ENCODE measurements at places on chromosomes 7 and 10.
A peak's percentile ranks its signal among the peaks of the same experiment; 100 is the strongest.

GRCh38 chr10:30359373-30360206, 10.5 kb upstream of the MTPAP start:
- peak; percentile 38 for DNase-seq

DNA sequence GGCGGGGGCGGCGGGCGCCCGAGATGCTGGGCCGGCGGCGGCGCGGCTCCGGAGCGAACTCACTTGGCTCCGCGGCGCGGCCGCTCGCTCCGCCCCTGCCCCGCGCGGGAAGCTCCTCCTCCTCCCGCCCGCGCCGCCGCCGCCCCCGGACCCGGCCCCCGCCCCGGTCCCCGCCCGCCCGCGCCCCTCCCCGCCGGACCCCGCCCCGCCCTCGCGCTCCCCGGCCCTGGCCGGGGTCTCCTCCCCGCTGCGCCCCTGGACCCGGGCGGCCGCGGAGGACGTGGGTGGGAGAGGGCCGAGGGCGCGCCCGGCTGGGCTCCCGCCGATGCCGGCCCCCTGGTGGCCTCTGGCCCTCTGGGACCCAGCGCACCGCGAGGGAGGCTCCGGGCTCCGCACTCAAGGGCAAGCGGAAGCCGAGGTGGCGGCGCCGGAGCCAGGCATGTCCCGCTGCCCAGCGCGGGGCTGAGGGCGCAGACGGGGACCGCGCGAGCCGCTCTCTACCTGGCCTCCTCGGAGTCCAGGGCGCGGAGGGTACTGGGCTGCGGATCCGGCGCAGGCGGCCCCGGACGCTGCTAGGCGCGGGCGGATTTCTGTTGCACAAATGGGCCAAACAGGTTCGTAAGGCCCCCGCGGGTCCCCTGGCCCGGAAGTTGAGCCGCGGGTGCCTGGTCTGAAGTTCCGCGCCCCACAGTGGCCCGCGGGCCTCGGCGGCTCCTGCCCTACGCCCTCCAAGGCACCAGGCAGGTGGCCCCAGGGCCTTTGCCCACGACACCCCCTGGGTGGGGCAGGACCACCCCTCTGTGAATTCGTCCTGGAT, at the start of gene TCERG1L:
TSS of gene TCERG1L (minus strand) at position 61 of the 817 bp plus-strand sequence. CDS start 86 bp downstream, outside the sequence.
- no peak for DNase-seq

GRCh38 chr10:50531388-50532077, 92.2 kb downstream of the SGMS1 start:
- DNase-seq, result no peak

GRCh38 chr7:132112657-132113056, 463.6 kb downstream of the PLXNA4 start:
- no peak for DNase-seq

DNA sequence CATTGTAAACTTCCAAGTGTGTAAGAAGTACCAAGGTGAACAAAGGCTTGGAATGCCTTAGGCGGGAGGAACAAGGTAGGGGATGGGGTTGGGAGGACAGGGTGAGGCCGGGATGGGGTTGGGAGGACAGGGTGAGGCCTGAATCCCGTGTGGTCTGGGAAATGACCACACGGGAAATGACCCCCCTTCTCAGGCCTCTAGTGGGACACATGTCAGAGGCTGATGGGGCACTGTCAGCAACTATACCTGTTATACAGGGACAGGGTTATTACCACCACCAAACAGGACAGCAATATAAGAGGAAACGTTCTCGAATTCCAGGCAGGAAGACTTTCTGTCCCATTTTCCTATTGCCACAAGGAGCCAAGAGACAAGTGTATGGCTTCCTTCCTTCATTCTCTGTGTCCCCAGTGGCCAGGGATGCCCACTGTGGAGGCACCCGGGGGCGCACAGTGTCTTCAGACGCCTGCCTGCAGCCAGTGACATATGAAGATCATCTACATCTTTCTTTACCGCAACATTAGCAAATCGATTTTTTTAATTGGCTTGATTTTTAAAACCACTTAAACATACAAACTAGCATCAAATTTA, 1.3 kb downstream of the MKI67 start:
- DNase-seq, result no peak

GRCh38 chr10:80070057-80070456, 8.4 kb upstream of the TMEM254 start:
- DNase-seq, result peak; percentile 1

GRCh38 chr10:47239211-47239610, 60.8 kb upstream of the GDF10 start:
- no peak for DNase-seq

- no peak for DNase-seq
Observed at GRCh38 chr10:77601488-77601887, 36.1 kb downstream of the KCNMA1 start.

GRCh38 chr10:7525314-7526016, 114.6 kb upstream of the SFMBT2 start:
- peak; percentile 37 for DNase-seq

GRCh38 chr10:132361581-132362101, 29.6 kb downstream of the LRRC27 start:
- DNase-seq, result no peak

GRCh38 chr7:70776627-70777101, 355.3 kb upstream of the GALNT17 start:
- no peak for DNase-seq

DNA sequence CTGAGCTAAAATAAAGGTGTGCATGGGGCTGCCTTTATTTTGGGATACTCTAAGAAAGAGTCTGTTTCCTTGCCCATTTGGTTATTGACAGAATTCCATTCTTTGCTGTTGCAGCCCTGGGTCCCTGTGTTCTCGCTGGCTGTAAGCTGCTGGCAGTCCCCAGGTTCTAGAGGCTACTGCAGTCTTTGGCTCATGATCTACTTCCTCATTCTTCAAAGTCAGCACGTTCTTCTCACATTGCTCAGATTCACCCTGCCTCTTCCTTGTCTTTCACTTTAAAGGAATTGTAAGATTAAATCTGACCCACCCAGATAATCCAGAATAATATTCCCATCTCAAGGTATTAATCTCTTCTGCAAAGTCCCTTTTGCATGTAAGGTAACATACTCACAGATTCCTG, 620.3 kb downstream of the CCSER2 start:
- DNase-seq, result no peak

DNA sequence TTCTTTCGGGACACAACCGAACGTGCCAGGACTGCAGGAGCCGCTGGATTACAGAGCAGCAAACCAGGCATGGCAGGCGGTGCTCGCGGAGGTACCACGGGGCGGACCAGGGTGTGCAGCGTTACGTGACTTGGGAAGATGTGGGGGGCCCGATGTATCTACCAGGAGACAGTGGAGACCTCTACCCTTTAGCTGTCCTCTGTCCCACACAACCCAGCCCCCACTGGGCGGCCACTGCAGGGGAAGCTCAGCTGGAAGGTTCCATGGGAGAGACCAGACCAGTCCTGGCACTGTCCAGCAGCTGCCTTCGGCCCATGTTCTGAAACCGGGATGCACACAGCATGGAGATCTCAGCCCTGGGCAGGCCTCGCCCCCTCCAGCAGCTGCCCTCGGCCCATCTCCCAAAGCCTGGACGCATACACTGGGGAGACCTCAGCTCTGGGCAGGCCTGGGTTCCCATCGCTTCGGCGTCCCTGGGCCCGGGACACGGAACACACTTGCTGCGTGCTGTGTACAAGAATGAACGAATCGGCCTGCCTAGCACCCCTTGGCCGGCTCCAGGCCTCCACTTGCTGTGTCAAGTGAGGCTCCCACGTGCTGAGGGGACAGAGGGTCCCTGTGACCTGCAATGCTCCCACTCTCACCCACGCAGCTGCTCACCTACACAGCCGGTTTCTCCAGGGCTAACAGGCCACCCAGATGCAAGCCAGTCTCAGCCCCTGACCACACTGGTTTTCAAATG, 177.4 kb downstream of the ELFN1 start:
- no peak for DNase-seq

DNA sequence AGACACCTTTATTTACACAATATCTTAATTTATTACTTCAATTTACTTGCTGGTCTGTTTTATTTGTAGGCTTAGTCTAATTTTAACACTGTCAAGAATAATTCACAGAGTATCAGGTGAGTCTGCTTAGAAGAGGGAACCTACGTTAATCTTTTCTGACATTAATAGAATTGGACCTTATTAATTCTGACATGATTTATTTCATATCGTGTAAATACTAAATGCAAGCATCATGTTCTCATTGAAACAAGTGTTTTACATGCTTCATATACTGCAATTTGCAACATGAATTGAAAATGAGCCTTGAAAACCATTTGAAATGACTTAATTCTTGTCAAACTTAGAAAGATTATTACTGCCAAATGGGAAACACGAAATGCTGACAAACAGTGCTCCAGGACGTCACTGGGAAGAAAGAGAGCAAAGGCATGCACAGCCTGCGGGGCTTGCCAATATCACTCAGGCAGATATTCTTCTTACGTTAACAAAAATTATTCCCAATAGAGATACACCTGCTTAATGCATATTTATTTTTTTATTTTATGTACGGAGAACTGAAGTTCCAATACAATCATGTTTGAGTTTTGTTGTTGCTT, 282.0 kb upstream of the AKR1E2 start:
- DNase-seq, result no peak

DNA sequence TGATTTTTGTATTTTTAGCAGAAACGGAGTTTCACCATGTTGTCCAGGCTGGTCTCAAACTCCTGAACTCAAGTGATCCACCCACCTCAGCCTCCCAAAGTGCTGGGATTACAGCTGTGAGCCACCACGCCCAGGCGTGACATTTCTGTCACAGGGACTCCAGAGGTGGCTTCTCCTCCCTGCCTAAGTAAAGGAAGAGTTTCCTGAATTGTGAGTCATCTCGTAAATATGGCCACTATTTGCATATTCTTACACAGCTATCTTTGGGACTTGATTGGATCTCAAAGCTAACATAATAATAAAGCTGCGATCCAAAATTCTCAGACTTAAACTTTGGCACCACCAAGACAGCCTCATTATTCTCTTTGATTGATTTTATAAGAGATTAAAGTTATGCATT, 50.1 kb downstream of the ADARB2 start:
- DNase-seq, result no peak

- DNase-seq, result no peak
Observed at GRCh38 chr10:61835069-61835945, 66.2 kb upstream of the ARID5B start.

DNA sequence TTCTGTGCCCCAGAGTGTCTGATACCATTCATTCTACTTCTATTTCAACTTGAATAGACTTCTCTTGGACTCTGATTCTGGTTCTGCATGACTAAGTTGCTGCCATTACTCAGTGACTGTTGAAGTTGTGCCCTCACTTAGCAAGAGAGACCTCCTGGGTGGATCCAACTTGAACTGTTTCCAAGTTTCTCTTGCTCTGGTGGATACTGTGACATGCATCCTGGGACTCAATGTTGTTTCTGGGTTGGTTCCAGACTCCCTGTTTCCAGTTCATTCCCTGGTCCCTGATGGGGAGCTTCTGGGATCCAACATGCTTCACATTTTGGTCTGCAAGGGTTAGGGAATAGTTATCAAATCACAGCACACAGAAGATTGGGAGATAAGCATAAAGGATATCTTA, 26.2 kb upstream of the PRPF18 start:
- no peak for DNase-seq

- no peak for DNase-seq
Observed at GRCh38 chr10:14822879-14823755, 14.7 kb downstream of the CDNF start.

- DNase-seq, result peak; percentile 68
Observed at GRCh38 chr10:93465806-93466675, 16.1 kb downstream of the MYOF start.

GRCh38 chr7:18974803-18975202, 142.6 kb downstream of the TWIST1 start:
- DNase-seq, result no peak

DNA sequence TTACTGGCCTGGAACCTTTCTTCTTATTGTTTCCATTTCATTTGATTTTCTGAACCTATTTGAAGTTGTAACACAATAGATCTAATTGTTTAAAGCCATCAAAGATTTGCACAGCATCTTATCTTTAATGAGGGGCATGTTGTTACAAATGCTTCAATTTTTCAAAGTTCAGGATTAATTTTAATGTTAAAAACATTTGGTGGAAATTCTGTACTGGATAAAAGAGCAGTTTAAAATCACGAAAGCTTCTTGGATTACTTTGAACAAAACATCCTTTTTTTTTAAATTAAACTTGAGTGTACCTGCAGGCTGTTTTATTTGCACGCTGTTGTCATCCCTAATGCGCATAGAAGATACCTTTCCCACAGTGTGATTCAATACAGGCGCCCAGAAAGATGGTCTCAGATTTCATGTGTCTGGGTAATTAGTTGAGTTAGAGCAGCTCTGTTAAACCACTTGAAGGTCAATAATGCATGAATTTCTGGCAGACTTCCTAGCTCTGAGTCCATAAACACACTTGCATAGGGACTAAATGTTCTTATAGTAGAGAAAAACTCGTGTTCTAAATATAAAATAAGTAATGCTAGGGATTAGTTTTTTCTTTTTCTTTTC, 29.3 kb upstream of the DDX50 start:
- DNase-seq, result peak; percentile 63

- DNase-seq, result no peak
Observed at GRCh38 chr7:130887182-130887956, 153.4 kb upstream of the KLF14 start.

All from SHP77 treated with DMSO at 0.1 percent for 48 hours (cell line).